ENCODE measurements at places on chromosomes 16 and 17.
A peak's percentile ranks its signal among the peaks of the same experiment; 100 is the strongest.

GRCh38 chr16:78607022-78607421 is 507.6 kb downstream of the WWOX start:
- no peak for DNase-seq

DNA sequence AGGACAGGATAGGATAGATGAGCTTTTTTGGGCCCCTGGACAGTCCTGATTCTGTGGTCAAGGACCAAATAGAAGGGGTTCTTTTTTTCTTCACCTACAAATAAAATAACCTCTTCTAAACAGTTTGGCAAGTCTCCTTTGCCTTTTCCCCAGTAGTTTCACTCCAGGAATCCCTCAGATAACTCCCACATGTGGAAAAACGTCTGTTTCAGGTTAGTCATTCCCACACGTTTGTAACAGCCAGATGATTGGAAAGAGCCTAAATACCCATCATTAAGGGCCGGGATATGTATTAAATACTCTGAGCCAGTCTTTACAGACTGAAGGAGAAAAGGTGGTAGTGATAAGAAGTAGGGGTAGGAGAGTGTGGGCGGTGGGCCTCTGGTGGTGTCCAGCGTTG is 58.3 kb downstream of the PLD6 start:
- DNase-seq, result no peak

GRCh38 chr17:67212714-67213417 is 32.1 kb downstream of the HELZ start:
- no peak for DNase-seq

GRCh38 chr17:45227926-45228762 is 6.5 kb downstream of the FMNL1 start:
- peak; percentile 58 for DNase-seq

- DNase-seq, result no peak
These were observed 14.8 kb downstream of the PSMD3 start for GRCh38 chr17:39995438-39995837.

DNA sequence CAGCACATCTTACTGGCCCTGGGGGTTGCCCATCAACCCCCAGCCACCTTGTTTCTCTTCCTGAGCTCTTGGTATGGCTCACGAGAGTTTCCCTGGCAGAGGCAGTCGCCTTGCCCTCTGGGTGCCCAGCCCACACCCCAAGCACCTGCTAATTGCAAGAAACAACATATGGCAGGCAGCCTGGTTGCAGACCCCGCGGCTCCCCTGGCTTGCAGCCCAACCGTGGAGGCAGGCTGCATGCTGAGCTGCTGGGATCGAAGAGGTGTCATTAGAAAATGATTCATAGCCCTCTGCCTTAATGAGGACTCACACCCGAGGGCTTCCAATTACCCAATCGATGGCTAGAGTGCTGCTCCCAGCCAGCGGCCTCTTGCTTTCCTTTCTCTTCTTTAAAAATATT is 115.7 kb downstream of the TMEM114 start:
- DNase-seq, result no peak

GRCh38 chr17:47952171-47953021 is 5.3 kb downstream of the PRR15L start:
- DNase-seq, result no peak

- no peak for DNase-seq
These were observed 345.4 kb downstream of the SOX9 start for GRCh38 chr17:72466199-72466598.

DNA sequence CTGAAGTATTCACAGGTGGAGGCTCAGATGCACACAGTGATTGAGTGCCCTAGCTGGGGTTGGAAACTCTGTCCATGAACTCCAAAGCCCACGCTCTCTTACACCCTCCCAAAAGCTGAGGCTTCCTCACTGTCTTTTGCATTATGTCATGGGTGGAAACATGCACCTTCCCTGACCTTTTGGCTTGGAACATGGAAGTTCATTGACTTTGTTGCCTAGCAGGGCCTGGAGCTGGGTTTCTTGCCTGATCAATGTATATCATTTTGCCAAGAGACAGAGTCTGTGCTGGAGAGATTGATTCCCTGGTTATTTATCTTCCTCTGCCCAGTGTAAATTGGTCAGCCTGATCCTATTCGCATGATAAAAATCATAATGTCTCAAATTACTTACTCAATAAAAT is 558.4 kb downstream of the MAF start:
- no peak for DNase-seq

- no peak for DNase-seq
These were observed 108.8 kb downstream of the ARHGAP44 start for GRCh38 chr17:12898110-12898509.

DNA sequence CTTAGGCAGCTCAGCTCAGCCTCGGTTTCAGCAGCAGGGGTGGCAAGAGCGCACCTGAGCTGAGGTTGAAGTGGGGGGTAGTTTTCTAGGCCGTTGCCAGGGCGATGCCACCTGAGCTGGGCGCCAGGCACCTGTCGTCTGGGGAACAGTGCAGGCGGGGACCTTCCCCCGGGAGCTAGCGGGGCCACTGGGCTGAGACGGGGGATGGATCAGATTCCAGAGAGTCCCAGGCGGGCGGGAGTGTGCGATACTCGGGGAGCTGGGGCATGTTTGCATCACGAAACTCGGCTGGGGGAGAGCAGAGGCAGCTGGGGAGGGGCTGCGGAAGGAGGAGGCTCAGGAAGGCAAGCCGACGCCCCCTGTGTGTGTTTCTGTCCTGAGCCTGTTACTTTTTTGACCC is 477 bp upstream of the CLDN9 start:
- no peak for DNase-seq

DNA sequence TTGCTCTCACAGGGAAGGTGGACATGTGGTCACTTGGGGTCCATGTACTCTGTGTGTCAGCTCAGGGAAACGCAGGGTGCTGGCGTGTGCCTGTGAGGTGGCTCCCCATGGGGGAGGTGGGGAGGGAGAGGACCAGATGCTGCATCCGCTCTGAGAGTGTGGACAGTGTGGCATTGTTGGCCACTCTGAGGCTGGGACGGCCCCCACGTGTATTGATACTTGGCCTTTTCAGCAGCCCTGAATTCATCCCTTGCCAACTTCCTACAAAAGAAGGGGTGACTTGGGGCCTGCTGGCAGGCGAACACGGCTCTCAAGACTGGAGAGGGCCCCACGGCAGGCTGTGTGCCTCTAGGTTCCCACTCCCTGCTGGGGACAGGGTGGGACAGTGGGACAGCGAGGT is 120.1 kb downstream of the RAB11FIP4 start:
- DNase-seq, result no peak

DNA sequence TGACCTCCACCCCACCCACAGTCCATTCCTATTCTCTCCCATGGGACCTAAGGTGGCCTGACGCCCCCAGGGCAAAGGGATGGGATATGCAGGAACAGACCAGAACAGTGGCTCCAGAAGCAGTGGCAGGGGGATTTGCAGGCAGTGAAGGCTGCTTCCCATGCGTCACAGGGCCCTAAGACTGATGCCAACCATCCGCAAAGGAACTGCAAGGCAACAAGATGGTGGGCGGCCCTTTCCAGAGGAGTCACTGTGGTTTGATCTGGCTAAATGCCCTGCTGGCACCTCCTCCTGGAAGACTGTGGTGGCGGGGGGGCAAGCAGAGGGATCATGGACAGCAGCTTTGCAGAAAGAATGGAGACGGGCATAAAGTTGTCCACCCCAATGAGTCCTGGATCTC is 4.4 kb upstream of the SLC39A11 start:
- DNase-seq, result no peak

DNA sequence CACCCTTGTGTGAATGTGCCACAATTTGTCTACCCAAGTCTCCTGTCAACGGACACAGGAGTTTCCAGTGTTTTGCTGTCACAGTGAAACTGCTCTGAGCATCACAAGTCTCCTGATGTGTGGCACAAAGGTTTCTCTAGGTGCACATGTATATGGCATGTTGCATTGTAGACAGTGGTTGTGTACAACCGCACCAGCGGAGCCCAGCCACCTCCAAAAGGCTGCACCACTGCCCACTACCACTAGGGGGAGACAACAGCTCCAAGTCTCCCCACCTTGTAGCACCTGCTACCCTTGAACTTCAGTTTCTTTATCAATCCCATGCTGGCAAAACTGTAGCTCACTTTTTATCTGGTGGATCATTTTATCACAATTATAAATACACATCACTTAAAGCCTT is 95.5 kb upstream of the ZNF469 start:
- DNase-seq, result peak; percentile 62

GRCh38 chr16:79612207-79612606 is 11.7 kb upstream of the MAF start:
- no peak for DNase-seq

- DNase-seq, result no peak
These were observed 18.1 kb downstream of the SOST start for GRCh38 chr17:43740541-43740940.

GRCh38 chr17:41457676-41458075 is 9.5 kb downstream of the KRT32 start:
- no peak for DNase-seq

GRCh38 chr16:70467113-70467512 is 12.7 kb downstream of the FCSK start:
- DNase-seq, result no peak

DNA sequence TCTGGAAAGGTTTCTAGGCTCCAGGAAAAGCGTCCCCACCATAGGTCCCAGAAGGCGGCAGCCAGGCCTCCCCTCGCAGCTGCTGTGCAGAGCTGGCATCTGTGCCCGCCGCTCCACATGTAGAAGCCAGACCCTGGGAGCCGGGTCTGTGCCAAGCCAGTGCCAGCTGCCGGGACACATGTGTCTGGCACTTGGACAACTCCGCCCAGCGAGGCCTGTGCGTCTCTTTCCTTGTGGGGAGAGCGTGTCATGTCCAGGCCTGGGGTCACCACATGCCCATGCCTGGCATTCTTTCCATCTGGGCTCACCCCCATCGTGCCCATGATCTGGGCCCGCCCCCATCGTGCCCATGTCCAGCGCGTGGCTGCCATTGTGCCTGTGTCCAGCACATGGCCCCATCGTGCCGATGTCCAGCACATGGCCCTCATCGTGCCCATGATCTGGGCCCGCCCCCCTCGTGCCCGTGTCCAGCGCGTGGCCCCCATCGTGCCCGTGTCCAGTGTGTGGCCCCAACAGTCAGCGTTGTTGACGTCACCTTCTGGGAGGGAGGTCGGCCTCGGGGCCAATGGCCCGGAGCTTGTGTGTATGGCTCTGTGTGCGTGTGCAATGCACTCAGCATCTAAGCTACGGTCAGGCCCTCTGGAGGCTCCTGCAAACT is 13.3 kb upstream of the ACSF3 start:
- DNase-seq, result no peak

DNA sequence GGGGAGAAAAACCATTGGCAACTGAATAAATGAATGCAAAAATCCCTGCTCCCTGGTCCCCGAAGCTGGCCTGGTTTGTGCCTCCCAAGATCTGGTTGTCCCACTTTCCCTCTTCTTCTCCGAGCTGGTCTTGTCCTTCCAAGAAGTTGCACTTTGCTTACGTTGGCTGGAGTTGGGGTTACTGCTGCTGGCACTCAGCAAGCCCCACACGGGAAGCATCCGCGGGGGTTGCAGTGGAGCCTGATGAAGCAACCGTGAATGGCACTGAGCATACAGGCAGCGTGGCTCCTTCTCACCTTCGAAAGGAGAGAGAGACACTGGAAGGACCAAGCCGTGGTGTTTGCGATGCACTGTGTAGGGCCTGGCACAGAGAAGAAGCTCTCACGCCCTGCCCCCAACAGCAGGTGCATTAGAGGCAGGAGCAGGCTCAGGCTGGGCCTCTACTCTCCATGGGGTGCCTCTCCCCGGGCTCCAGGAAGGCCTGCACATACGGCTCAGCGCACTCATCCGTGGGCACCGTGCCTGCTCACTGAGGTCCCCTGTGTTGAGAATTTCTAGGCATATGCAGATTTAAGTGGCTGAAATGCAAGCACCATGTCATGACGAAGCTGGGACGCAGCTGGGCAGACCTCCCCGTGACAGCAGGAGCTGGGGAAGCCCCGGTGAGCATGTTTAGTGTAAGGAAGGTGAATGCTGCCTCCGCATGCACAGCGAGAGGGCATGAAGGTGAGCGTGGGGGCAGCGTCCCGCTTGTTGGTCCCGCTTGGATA is 12.1 kb downstream of the CA5A start:
- DNase-seq, result no peak

GRCh38 chr17:81522491-81523401 is 5.4 kb upstream of the FSCN2 start:
- no peak for DNase-seq

GRCh38 chr17:246226-246625 is 64.8 kb upstream of the DOC2B start:
- DNase-seq, result no peak

GRCh38 chr16:87836844-87837581 is 32.3 kb downstream of the SLC7A5 start:
- no peak for DNase-seq

DNA sequence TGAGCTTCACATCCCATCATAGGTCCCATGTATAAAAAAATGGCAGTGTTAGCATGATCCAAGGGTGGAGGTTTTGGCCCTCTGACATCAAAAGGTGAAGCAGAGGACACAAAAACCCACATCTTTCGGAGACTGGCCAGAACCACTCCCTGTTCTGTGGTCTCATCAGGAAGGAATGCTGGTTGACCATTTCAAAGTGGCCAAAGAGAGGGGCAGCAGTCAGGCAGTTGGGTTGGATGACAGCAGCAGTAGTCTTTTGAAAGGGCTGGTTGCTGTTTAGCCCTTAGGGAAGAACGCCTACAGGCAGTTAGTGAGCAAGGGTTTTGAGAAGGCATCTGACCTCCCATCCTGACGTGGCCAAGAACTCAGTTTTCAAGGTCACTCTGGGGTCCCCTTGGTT is 40.5 kb downstream of the LCMT1 start:
- no peak for DNase-seq

GRCh38 chr17:7491583-7491982 is 7.4 kb downstream of the POLR2A start:
- no peak for DNase-seq

DNA sequence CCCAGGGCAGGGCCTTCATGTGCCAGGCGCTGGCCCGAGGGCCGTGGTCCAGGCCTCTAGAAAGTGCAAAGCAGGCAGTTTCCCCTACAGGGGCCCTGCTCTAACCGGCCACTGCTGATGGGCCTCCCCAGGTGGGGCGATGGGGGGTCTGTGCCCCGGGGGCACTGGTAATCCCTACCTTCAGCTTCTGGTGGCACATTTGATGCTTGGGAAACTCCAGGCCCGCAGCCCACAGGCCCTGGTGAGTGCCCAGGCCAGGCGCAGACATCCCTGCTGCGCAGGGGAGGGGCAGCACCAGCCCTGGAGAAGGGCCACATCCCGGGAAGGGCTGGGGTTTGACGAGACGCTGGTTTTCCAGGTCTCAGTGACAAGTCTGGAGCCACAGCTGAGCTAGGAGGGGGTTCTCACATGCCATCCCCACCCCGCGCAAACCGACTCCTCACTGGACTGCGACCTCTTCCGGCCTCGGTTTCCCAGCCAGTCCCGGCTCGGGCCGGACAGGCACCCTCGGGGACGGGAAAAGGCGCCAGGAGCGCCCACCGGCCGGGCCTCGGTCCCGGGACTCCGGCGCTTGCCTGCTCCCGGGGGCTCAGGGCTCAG is 1.6 kb downstream of the DOC2B start:
- DNase-seq, result no peak

GRCh38 chr17:76088041-76088867 is 9.3 kb downstream of the ZACN start:
- no peak for DNase-seq

- no peak for DNase-seq
These were observed 53.3 kb upstream of the CCL2 start for GRCh38 chr17:34201767-34202166.

- DNase-seq, result no peak
These were observed 2.1 kb downstream of the ANTKMT start for GRCh38 chr16:722835-723633.

GRCh38 chr16:11501632-11502031 is 85.1 kb downstream of the LITAF start:
- no peak for DNase-seq

Data from activated CD4-positive, alpha-beta T cell treated with anti-CD3 and anti-CD28 coated beads for 48 hours (primary cell).